ENCODE measurements at places on chromosomes 12 and 14.

DNA sequence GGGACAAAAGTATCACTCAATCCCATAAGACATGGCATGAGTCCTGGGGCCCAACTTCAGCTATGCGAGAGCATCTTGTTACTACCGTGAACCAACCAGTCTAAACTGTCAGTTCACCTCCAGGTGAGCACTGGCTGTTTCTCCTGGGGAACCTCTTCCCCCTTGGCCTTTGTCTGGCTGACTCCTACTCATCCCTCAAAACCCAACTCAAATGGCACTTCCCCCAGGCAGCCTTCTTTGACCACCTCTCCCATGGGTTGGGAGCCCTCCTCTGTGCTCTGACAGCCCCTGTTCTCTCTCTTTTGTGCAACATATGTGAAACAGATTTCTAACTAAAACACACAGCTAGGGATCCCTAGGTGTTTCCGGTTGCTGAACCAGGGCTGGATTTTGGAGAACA is 37.7 kb downstream of the FOXN4 start:
- DNase-seq: no peak

DNA sequence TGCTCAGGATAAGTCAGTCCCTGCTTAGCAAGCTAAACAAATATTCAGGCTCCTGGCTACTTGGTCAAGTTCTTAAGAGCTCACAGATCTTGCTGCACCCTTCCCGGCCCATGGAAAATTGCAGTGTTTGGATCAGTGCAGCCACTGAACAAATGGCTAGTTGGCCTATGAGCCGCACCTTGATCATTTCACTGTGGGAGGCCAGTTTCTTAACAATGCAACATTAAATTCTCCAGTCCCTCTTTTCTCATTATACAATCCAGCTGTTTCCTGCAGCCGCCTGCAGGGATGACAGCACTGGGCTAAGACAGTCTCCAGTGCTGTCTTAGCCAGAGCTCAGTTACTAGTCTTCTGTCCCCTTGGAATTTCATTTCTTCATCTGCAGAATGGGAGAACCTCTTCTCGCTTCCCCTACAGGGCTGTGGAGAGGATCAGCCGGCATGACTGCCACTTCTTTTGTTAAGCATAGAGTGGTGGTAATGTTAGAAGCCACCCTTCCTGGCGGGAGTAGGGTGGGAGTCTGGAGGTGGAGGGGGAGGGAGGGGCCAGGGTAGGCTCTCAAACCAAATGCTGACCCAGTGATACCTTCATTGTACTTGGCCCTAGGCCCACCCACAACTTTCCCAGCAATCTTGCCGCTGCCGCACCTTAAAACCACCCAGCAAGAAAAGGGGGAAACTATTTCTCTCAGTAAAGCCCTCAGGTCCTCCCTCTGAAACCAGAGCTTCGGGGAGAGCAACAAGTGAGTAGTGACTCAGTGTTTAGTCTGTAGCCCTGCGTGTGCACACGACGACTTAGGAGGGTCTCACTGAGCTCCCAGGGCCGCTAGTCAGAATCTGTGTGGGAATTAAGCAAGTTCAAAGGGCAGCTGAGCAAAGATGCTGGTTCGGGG is 145.7 kb downstream of the NUAK1 start:
- no peak for DNase-seq

GRCh38 chr12:81208187-81208911 is 130.5 kb downstream of the ACSS3 start:
- DNase-seq: no peak

- peak; percentile 60 for DNase-seq
These were observed 15.1 kb downstream of the CD9 start for GRCh38 chr12:6215120-6215807.

- peak; percentile 83 for DNase-seq
These were observed 2.1 kb downstream of the LUM start for GRCh38 chr12:91109148-91109564.

DNA sequence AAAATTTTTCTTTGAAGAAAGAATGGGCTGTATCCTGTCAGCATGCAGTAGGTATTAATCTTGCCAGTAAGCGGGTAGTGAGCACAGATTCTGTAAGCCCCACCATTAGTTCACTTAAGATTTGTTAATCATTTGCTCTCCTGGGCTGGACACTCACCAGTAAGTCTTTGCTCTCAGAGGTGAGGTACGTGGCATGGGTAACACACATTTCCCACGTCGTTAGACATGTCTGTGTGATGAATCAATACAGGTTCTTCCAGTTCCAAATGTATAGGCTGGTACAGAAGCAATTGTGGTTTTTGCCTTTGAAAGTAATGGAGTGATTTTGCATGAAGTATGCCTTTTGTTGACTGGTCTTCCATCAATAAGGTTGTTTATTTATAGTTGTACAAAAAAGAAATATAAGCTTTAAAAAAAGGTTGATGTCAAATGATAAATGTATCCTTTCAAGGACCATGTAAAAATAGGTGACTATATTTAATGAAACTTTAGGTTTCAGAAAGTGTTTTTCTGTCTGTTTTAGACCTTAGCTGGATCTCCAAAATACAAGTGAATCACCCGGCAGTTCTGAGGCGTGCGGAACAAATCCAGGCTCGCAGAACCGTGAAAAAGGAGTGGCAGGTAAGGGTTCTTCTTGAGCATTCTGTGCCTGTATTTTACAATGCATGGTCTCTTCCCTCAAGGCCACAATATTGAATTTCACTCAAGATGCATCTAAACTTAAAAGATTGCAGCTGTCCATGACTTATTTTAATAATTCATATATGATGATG is 45.5 kb downstream of the DERA start:
- DNase-seq: peak; percentile 98

- DNase-seq: no peak
These were observed 176.7 kb downstream of the ADGRD1 start for GRCh38 chr12:131130311-131130911.

DNA sequence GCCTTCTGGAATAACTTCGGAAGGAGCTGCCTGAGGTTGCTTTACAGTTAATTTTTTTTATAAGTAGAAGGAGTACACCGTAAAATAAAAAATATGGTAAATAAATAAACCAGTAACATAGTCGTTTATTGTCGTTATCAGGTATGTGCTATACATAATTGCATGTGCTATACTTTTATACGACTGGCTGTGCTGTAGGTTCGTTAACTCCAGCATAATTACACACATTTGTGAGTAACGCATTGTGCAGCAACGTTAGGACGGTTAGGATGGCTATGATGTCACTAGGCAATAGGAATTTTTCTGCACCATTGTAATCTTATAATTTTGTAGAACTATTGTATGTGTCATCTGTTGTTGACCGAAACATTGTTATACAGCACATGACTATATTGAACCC is 8.5 kb downstream of the EXD2 start:
- no peak for DNase-seq

DNA sequence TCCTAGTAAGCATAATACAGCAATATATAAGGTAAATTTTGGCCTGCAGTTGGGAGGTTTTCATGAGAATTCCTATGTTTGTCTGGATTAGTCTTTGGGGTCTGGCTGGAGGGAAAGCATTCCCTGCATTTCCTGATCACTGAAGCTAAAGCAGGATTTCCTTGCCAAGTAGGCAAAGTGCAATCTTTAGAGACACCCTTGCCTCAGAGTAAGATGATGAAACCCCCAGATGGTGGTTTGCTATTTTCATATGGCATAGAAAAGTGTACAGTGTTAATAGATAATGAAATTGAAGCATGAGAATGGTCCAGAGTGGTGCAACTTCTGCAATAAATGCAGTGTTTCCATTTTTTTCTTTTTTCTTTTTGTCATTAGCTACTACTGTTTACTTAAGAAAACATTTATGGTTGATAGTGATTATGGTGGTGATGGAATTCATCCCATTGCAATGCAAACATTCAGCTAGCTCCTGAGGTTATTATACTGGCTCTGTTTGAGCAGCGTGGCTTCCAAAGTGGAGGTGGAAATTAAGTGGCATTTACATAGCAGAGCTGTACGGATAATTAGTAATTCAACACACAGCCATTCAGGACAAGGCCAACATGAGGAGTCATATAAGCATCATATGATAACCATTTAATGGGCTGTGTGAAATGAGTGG is 276.3 kb downstream of the DUSP6 start:
- DNase-seq: no peak

GRCh38 chr12:55713721-55714120 is 2.1 kb upstream of the BLOC1S1 start:
- peak; percentile 77 for DNase-seq

Measured in kidney glomerular epithelial cell (primary cell).